ENCODE measurements at places on chromosomes 13 and 19.

DNA sequence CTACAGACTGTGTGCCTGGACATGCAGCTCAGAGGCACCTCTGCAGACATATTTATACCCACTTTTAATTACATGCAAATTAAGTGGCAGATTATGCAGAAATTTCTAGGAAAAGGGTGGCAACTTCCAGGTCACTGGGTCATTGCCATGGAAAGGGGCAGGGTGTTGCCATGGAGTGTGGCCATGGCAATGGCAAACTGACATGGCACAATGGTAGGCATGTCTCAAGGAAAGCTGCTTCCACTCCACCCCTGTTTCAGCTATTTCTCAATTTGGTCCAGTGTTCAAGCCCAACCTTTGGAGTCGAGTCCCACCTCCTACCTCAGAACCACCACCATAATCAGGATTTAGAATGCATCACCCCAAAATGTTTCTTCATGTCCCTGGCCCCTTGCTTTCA lies 170.7 kb upstream of the TSHZ3 start:
- DNase-seq = no peak

GRCh38 chr13:62643799-62644524 lies 1228.3 kb upstream of the PCDH20 start:
- DNase-seq = no peak

GRCh38 chr19:41218615-41219507 lies at the start of gene AXL:
Gene AXL (plus strand): TSS chr19:41219223. CDS start chr19:41219393, 170 bp downstream.
- DNase-seq = peak; percentile 83

DNA sequence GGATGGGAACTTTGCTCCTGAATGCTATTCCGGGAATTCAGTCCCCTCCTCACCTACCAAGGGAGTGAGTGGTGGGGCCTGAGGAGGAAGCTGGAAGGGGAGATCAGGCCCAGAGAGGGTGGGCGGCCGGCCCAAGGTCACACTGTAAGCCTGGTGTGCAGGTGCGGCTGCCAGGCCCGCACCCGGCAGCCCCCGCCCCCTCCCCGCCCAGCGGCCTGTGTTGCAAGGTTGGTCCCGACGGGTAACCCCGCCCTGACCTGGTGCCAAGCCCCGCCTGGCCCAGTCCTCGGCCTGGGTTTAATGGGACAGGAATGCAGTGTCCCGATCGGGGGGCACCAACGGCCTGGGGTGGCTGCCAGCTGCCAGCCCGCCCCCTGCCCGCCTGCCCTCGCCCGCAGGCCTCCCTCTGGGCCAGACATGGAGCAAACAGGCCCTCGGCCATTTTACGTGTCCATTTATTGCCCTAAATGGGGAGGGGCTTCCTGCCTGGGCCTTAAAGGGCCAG lies 5.5 kb downstream of the ZBTB7A start:
- no peak for DNase-seq

GRCh38 chr19:15248106-15248505 lies 15.9 kb upstream of the EPHX3 start:
- DNase-seq = no peak

DNA sequence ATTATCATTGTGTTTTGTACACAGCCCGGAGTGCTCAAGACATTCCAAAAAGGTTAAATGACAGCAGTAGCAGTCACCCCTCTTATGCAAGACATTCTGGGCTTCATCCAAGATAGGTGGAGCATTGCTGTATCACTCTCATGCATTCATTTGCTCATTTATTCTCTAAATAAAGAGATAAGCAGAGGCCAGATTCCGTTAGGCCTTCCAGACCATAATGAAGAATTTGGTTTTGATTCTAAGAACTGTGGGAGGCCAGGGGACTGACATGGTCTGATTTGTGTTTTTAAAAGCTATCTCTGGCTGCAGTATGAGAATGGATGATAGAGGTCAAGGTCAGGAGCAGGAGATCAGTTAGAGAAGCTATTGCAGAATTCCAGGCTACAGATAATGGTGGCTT lies 145.8 kb downstream of the KCNRG start:
- DNase-seq = peak; percentile 45

GRCh38 chr13:41709511-41709910 lies 251.4 kb downstream of the VWA8 start:
- peak; percentile 50 for DNase-seq

Measured in fibroblast of skin of right biceps (primary cell).